ENCODE measurements at places on chromosomes 16 and 17.

DNA sequence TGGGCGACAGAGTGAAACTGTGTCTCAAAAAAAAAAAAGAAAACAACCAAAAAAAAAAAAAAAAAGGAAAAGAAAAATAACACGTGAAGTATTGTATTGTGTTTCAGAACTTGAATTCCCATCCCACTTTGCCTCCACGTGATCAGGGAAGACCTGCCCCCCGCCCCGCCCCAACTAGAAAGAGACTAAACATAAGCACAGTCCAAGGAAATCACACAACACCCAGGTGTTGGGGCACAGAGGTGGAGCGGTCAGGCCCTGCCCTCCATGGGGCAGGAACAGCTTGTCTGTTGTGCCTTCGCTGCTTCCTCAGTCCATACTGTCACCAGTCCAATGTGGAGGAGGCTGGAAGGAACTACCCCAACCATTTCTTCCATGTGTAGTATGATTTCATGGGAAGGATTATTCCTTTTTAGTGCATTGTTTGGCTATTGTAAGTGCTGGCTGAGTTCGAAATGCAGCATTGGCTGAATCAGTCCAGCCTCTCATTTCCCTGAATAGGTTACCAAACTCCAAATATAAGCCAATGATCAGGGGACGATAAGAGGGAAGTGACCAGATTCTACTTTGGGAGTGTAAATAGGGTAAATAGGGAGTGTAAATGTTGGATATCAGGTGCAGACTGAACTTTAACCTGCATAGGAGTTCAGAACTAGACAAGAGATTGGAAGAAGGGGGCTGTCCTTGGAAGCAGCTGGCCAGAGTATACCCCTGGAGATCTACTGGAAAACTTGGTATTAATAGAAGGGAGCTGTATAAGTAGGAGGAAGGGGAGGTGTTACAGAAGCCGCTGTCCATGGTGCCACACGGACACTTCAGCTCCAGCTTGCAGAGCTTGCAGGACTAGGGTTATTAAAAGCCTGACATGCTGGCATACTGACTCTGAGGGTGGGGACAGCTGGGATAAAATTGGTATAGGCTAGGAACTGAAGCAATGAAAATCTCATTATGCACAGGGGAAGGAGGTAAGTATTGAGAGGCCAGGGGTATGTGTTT lies 50.7 kb downstream of the TANGO6 start:
- no peak for DNase-seq

GRCh38 chr16:31861455-31861854 lies 12.2 kb upstream of the ZNF267 start:
- DNase-seq, result no peak

DNA sequence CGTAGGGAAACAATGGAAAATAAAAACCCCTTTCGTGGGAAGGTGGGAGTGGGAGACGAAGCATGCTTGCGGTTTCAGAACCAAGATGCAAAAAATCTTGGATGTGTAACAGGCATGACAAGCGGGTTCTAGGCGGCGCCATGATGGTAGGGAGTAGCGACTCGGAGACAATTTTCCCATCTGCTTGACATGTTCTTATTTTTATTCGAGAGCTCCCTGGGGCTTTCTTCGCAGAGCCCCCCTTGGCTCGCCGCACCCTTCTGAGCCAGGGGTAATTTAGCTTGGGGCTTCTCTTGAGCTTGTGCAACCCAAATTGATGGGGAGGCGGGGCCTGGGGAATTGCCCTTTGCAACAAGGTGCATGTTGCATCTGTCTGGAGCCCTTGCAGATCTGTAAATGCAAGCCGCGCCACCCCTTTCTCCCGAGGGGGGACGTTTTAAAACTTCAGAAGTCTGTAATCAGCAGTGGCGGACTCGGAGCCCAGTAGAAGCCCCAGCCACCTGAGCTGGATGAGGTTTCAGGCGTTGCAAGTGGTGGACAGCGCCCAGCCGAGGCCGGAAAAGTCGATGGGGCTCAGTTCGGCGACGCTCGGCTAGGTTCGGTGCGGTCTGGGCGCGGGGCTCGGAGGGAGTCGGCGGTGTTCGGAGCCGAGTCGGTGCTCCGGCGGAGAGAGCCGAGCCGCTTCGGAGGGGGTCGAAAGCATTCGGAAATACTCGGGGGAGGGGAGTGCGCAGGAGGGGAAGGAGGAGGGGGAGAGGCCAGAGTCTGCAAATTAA lies 2.9 kb downstream of the GNAO1 start:
- no peak for DNase-seq

DNA sequence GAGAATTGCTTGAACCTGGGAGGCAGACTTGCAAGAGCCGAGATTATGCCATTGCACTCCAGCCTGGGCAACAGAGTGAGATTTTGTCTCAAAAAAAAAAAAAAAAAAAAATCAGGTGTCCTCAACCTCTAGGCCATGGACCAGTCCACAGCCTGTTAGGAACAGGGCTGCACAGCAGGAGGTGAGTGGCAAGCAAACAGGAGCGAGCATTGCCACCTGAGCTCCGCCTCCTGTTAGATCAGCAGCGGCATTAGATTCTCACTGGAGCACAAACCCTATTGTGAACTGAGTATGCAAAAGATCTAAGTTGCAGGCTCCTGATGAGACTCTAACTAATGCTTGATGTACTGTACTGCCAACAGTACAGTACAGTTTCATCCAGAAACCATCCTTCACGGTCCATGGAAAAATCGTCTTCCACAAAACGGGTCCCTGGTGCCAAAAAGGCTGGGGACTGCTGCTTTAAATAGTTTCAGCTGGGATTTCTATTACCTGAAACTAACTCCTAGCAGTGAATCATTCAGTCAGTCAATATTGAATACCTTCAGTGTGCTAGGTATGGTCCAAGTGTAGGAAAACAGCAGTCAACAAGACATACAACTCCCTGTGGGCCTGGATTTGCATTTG lies 56.3 kb upstream of the DHX40 start:
- no peak for DNase-seq

DNA sequence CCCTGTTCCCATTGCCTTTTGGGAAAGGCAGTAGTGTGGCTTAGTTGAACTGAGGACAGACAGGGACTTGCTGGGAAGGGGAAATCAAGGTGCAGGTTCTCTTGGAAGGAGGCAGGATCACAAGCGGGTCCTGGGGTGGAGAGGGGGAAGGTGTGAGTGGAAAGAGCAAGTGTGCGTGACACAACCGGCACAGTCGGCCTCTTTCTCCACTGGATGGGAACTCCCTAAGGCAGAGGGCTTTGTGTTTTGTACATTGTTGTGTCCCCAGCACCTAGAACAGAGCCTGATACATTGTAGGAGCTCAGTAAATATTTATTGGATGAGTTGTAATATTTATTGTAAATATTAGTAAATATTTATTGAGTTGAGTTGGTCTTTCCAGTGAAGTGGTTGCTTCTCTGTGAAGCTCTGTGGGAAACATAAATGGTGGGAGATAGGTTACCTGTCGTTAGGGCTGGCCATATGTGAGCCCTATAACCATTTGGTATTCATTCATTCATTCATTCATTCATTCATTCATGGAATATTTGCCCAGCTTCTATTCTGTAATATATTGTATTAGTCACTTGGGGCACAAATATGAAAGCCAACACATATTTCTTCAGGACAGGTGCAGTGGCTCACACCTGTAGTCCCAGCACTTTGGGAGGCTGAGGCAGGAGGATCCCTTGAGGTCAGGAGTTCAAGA lies 34.0 kb downstream of the SMARCE1 start:
- no peak for DNase-seq

DNA sequence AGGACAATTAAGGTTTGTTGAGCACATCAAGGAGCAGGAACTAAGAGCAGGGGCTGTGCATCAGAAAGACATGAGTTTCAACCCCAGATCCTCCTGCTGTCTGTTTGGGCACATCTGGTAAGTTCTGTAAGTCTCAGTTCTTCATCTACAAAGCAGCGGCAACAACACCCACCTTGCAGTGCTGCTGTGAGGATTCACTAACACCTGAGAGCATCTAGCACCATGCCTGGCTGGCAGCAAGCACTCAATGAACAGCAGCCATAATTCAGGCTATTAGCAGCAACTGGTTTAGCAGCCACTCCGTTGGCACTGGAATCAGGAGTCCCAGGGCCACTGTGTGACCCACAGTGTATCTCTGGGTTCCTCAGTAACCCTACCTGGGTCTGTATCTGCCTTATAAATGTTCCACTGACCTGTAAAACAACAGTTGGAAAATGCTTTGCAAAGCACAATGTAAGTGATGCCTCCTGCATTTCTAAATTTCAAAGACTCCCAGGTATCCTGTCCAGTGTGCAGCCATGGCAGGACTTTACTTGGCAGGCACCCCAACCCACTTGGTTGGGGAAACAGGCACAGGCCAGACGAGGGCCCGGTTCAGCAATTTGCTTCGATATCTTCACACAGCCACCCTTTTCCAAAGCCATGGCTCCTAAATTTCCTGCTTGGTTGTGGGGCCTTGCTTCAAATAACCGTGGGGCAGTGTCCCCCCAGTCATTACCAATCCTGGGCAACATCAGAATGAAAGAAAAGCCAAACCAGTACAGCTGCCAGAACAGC lies 4.2 kb downstream of the ST3GAL2 start:
- DNase-seq, result no peak

DNA sequence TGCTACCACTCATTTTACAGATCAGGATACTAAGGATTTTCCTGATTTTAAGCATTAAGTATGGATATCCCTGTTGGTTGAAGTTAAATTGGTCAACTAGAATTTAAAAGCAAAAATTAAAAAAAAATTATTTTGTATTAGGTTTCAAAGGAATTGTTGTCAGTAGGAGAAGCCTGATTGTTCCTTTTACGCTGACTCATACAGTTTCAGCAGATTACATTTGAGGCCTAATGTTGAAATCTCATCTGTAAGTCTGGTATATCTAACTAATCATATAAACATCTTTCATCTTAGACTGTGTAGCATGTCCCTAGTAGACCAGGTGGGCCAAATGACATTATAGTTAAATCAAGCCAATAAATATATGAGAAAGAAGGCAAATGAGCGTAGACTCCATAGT lies 83.5 kb downstream of the FTO start:
- no peak for DNase-seq

DNA sequence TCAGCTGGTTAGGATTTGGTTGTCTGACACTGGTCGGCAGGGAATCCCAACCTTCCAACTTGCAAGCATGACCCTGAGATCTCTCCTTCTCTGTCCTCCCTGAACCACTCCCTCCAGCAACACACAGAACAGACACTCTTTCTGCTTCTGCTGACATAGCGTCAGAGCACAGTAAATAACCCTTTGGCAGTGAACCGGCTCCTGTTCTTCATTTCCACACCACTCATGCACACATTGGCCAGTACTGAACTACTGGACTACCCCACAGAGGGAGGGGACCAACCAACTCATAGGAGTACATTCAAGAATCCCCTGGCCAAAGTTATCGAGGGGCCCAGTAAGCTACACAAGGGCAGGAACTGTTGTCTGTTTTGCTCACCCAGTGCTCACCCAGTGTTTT lies 138.2 kb downstream of the ZNF423 start:
- no peak for DNase-seq

GRCh38 chr16:89142474-89143195 lies 28.9 kb upstream of the CDH15 start:
- DNase-seq, result no peak

DNA sequence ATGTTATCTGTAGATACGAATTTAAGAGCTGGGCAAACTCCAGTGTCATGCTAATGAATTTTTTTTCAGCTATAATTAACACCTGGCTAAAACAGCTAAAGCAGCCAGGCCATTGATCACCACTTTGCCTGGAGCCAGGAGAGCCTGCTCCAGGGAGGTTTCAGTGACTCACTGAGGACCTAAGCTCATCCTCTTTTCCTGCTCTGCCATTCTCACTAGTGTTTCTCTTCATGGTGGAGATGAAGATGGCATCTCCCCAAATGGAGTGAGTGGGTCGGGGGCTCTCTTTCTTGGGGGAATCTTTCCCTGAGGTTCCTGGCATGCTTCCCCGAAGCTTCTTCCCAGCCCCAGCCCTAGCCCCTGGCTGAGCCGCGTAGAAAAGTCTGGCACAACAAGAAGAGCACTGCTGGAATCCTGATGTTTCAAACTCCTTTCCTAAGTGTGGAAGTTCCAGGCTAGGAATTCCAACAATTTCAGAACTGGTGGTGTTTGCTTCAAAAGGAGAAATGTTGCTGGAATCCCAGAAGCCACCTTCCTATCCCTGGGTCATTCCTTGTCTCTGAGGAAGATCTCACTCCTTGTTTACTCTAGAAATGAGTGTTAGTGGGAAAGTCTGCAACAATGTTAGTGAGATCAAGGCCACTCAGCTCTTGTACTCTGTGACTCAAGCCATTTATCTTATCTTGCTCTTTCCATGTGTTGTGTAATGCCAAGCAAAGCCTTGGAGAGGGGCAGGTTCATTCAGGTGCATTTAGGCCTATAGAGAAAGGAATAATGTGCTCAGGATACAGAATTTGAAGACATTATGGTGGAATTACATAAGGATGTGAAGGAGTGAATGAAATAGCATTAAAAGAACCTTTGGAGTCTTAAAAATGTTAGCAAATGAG lies 26.0 kb upstream of the B4GALNT2 start:
- no peak for DNase-seq

GRCh38 chr16:46775214-46775613 lies 27.1 kb upstream of the MYLK3 start:
- DNase-seq, result no peak

DNA sequence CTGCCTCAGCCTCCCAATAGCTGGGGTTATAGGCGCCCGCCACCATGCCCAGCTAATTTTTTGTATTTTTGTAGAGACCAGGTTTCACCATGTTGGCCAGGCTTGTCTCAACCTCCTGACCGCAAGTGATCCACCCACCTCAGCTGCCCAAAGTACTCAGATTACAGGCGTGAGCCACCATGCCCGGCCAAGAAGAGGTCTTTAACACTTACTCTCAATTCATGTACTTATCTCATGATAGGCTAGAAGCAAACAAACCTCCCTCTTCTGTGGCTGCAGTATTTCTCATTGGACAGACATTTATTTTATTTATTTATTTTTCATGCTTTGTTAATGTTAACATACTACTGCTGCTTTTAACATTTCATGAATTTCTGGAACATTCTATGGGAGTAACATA lies 7.0 kb upstream of the NT5C start:
- no peak for DNase-seq

GRCh38 chr16:84498223-84498610 lies 6.2 kb downstream of the MEAK7 start:
- DNase-seq, result no peak

- DNase-seq, result no peak
Observed at GRCh38 chr17:19298569-19299213, 61.5 kb downstream of the EPN2 start.

- no peak for DNase-seq
Observed at GRCh38 chr17:81572563-81573168, 20.5 kb upstream of the FAAP100 start.

- no peak for DNase-seq
Observed at GRCh38 chr17:66355510-66355909, 53.1 kb downstream of the PRKCA start.

DNA sequence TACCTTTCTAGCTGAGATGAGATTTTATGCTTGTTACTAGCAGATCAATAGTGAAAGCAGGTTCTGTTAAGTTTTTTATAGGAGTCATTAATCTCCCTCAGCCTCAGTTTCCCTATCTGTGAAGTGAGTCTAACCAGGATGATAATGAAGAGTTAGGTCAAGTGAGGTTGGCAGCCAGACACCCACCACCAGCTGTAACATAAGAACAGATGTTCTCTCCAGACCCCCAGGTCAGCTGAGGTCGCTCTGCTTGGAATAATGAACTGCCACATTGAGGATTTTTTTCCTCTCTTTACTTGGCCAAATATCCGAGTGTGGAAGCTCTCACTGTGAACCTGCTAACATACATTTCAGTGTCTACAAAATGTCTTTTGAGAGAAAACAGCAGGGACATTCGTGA lies 389.6 kb downstream of the WWOX start:
- DNase-seq, result no peak

- DNase-seq, result no peak
Observed at GRCh38 chr16:80144191-80144590, 396.6 kb upstream of the DYNLRB2 start.

Measured in cortex of kidney (tissue), 1 donor.